ENCODE measurements at places on chromosomes 5 and 9.

DNA sequence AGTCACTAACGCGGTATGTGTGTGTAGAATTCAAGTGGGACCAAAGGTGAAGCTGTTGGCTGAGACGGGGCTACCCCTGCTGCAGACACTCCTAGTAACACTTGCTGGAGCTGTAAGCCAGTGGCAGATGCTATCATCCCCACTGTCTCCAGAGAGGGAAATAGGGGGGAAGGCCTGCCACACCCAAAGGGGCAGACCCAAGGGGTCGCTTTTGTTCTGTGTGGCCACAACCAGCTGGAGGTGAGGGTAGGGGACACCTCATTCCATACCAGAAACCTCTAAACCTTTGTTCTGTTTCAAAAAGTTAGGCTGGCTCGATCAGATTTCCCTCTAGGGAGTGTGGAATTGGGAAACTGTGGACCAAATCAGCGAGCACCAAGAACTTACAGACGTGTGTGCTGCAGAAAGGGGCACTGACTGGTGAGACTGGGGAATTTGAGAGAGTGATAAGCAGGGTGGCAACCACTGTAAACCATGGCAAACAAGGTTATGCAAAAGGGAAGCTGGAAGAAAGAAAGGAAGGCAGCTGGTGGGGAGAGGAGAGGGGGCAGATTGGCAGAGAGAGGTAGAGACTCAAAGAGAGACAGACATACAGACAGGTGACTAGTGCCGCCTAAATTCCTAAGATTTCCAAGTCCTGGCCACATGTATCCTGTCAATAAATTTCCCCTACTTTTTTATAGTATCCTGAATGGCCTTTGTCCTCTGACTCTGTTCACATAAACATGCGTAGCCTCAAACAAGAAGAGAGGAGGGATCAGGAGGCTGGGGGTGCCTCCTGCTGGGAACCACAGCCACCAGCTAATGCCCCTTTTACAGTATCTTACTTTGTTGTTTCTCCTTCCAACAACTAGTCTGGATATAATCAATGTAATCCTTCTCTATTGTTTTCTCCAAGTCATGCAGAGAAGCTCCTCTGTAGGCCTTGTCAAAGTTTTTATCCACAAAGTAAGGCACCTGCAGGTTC lies 15.6 kb upstream of the SPATA24 start:
- DNase-seq: no peak

DNA sequence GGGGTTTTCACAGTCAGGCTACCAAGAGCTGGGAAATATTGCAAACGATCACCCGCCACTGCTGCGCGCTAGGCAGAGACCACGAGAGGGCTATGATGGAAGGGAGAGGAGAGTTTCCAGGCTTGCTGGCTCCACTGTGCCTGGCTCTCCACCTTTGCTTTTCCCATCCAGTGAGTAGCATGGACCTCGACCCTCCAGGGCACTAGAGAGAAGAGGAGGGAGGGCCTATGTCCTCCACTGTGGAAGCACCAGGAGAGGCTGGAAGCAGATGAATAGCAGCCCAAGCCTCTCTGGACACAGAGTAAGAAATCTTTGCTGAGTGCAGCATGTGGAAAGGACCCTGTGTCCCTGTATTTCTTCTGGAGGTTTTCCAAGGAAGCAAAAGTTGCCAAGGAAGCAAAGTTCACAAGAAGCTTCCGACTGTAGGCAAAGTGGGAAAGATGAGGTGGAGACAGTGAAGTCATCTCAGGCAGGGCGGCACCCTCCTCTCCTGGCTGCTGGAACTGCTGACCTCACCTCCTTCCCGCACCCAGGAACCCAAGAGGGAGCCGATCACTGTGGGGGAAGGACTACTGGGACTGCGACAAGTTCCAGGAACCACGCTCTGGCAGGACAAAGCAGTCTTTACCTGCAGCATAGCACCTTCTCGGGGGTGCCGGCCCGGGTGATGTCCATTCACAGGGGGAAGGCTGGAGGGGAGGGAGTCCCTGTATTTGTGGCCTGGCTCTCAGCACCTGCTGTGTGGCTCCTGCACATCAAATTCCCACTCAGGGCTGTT lies 79.6 kb downstream of the CSNK1A1 start:
- DNase-seq: peak; percentile 55

DNA sequence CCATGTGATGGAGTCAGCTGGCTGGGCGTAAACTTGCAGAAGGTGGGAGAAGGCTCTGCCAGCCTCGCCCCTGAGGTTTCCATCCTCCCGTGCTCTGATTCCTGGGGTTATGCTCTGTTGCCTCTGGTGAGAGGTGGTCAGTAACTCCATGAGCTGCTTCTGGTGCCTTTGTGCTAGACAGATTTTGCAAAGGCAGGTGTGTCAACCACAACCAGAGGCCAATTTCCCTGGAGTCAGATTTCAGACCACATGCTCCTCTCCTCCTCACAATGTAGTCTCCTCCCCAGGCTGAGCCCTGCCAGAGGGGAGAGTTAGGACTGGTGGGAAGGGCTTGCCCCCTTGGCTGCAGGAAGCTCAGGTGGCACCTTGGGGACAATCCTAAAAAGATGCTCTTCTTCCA lies 38.8 kb upstream of the TENT4A start:
- no peak for DNase-seq

- no peak for DNase-seq
Measured at GRCh38 chr5:137665678-137666460, 70.0 kb downstream of the KLHL3 start.

- DNase-seq: no peak
Measured at GRCh38 chr5:134085411-134085810, 29.1 kb upstream of the TCF7 start.

- DNase-seq: peak; percentile 91
Measured at GRCh38 chr9:20611691-20612287, 10.5 kb downstream of the MLLT3 start.

DNA sequence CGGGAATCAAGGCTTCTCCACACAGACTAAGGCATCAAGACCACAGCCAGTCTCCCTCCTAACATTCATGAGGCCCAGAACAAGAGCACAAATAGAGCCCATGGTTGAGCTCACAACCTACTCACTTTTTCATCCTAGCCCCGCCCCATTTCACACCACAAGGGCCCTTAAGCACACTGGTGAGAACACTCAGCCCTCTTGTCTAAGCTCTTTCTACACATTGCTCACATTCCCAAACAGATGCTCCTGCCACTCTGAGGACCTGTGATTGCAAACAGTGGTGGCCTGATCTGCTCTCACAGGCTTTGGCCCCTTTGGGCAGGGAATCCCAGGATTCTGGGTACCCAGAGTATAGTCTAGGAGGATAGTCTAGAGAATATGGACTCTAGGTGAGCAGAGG lies 54.0 kb downstream of the FEM1C start:
- DNase-seq: no peak

GRCh38 chr5:36414869-36415282 lies 113.2 kb upstream of the RANBP3L start:
- peak; percentile 71 for DNase-seq

- peak; percentile 53 for DNase-seq
Measured at GRCh38 chr9:70983723-70984295, 137.6 kb downstream of the TRPM3 start.

DNA sequence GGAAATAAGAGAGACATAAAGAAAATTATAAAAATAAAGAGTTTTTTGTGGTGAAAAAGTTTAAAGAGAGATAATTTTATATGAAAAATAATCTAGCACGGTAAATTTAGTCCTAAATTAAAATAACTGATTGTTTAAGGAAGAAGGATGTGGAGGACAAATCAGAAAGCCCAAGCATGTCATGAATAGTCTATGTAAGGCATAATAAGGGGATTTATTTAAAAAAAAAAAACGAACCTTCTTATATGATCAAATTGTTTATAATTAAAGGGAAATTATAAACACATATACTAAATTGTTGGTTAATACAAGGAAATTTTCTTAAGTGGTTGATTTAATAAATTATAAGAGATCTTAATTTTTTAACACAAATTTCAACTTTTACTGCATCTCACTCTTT lies 551.8 kb upstream of the TYRP1 start:
- DNase-seq: no peak

- no peak for DNase-seq
Measured at GRCh38 chr5:133957080-133957479, 11.3 kb downstream of the C5orf15 start.

DNA sequence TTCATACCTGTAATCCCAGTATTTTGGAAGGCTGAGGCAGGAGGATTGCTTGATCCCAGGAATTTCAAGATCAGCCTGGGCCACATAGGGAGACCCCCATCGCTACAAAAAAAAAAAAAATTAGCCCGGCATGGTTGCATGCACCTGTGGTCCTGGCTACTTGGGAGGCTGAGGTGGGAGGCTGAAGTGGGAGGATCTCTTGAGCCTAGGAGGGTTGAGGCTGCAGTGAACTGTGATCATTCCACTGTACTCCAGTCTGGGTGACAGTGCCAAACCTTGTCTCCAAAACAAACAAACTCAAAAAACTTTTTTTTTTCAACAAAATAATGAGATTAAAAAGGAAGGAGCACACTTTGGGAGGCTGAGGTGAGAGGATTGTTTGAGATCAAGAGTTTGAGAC lies 14.2 kb downstream of the KIAA1958 start:
- DNase-seq: no peak

DNA sequence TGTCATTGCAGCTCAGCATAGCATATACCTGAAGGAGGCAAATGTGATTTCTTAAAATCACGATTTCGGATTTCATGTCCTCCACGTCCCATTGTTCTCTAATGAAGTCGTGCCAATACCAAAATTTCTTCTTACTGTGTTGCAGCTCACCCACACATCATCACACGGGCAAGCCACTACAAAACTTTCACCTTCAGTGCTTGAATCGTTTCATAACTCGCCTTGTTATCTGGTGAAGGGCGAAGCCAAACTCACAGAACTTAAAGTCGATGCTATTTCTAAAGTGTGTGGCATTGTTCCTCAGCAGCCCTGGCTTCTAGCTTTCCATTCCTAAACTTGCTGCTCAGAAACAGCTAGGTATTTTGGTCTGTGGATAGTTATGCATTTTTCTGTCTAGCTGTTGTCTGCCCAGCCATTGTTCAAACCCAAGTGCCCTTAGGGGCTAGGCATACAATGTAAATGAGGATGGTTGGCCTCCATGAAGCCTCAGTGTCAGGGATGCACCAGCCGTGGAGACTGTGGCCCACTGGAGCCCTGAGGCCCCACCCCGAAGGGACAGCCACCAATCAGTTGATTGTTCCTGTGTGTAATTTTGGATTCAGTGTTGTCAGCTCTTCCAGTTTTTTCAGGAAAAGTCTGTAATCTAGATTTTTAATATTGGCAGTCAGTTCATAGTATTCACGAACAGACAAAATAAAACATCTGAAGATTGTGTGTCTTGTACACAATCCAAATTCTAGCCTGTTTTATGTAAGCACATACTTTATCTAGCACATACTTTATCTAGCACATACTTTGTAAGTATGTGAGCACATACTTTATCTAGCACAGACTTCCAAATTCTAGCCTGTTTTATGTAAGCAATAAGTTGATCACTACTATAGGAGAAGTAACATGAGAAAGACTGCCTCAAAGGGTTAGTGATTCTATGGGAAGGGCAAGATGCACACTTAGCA lies 112.8 kb downstream of the DAPK1 start:
- peak; percentile 23 for DNase-seq

- DNase-seq: no peak
Measured at GRCh38 chr9:19405771-19406170, 3.0 kb upstream of the ACER2 start.

- DNase-seq: peak; percentile 40
Measured at GRCh38 chr9:124180557-124180956, 77.2 kb upstream of the NEK6 start.

GRCh38 chr9:2493109-2493508 lies 128.5 kb upstream of the VLDLR start:
- DNase-seq: peak; percentile 84

DNA sequence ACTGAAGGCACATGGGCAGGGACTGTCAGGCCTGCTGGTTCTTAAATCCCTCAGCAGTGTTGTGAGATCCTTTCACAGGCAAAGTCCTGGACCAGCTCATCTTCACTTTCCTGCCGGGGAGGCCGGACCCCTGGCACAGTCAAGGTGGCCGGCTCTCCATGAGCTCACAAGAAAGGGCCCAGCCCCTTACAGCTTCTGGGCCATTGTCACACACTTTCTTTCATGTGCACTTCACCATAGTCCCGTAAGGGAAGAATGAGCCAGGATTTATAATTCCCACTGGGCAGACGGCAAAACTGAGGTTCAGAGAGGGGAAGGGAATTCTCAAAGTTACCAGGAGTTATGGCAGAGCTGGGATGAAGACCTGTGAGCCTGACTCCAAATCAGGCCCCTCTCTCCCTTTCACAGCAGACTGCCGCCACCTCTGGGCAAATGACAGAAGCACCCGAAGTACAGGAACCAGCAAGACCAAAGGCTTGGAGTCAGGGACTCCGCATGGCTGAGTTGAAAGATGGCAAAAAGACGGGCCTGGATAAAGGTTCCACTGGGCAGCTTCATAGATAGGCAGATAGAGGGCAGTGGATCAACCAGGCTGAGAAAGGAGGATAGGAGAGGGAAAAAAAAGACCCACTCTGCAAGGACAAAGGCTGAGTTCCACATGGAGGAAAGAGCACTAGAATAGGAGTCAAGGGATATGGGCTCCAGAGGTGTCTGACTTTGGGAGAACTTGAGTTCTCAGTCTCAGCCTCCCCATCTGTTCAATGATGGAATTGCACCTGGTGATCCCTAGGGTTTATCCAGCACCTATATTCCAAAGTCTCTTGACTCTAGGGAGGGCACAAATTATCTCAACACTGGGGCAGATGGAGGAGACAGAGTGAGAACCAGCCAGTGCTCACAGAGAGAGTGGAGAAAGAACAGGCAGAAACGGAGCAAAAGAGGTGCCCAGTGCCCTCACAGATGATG lies 128.7 kb downstream of the PAX5 start:
- DNase-seq: no peak

DNA sequence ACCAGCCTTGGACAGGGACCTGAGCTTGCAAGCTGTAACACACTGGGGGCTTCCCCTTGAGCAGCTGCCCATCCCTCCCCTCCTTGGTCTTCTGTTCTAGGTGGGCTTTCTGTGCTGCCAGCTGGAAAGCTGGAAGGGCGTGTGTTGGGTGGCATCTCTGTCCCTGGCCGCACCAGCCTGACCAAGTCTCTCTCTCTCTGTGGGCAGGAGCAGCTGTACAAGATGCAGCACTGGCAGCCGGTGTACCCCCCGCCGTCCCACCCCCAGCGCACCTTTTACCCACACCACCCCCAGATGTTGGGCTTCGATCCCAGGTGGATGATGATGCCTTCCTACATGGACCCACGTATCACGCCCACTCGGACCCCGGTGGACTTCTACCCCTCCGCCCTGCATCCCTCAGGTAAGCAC lies 32.1 kb upstream of the POMT1 start:
- no peak for DNase-seq

DNA sequence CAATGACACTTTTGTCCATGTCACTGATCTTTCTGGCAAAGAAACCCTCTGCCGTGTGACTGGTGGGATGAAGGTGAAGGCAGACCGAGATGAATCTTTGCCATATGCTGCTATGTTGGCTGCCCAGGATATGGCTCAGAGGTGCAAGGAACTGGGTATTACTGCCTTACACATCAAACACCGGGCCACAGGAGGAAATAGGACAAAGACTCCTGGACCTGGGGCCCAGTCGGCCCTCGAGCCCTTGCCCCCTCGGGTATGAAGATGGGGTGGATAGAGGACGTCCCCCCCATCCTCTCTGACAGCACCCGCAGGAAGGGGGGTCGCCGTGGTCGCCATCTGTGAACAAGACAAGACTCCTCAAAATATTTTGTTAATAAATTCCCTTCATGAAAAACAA lies 12.0 kb downstream of the SEMA6A start:
- DNase-seq: no peak

GRCh38 chr9:80218328-80218727 lies 646.6 kb downstream of the TLE4 start:
- no peak for DNase-seq
